ENCODE measurements at places on chromosomes 6 and 20.

- DNase-seq = no peak
These were observed 148.5 kb downstream of the RNGTT start for GRCh38 chr6:88814909-88815308.

DNA sequence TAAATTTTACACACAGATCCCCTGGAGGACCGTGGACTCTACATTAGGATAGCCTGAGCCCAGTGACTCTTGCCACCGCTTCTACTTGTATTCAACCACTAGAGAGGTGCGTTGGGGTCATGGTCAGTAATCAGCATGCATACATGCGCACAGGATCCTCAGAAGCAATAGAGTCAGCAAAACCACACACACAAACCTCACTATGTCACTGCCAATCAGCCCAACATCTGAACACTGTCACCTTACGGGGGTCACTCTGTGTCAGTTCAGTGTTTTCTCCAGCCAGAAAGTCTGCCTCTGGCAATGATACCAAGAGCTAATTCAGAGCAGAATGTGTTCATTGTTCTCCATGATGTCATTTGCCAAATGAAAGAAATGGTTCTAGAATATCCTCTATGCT, 225.3 kb downstream of the KHDC1L start:
- DNase-seq = peak; percentile 90

GRCh38 chr20:49542514-49542991, 25.4 kb downstream of the PTGIS start:
- DNase-seq = no peak

GRCh38 chr6:122048570-122048969, 350.9 kb upstream of the HSF2 start:
- DNase-seq = no peak

DNA sequence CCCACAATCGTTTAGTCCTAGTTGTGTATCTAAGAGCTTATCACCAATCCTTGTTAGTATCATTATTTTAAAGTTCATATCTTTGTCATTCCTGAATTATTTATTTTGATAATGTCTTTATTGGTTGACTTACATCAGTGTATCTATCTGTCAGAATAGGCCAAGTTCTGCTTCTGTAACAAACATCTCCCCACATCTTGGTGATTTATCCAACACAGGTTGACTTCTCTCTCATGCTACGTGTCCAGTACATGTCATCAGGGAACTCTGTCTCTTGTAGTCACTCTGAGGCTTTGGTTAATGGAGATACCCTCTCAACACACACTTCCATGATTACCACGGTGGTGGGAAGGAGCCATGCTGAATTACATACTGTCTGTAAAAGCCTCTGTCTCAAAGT, 38.4 kb downstream of the BANF2 start:
- no peak for DNase-seq

DNA sequence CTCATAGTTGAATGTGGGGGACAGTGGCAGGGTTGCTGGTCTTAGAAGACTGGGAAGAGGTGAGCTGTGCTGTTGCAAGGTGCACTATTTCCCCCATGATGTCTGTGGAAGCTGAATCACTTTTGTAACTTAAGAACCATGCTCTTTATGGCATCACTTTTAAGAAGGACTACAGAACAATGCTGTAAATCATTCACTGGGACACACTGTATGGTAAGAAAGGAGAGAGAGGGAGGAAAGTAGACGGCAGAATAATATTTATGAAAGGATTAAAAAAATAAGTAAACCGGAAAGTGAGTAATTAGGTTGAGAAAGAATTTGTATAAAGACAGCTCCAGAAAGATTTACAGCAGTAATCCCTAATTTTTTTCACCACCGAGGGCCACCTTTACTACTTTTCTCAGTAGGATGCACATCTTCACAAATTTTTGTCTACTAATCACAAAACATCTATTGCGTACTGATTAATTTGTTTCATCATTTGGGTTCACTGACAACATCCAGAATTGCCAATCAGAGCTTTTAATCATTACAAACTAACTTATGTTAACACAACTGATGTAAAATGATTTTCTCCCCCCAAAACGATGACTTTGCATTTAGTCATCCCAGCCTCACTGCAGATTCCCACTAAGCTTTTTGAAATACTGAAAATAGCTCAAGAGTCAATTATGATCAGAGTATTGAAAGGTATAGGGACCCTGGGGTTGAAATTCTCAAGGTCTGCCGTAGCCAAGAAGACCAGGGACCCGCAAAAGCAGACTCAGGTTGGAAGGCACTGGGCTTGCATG, 560.7 kb upstream of the NOX3 start:
- no peak for DNase-seq

DNA sequence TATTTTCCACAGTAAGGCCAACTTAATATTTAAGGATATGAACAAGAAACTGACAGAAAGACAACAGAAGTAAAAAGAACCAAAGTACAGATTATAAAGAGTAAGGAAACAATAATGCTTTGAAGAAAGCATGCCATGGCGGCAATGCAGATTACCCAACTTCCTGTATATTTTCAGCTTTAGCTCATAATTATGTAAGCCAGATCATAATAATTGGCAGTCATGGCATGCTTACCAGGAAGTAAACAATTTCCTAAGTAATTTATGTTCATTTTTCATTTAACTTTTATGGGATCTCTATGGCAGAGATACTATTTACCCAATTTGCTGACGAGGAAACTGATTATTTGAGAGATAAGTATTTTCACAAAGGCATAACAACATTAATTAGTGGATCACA, 988.7 kb downstream of the HACE1 start:
- DNase-seq = no peak

DNA sequence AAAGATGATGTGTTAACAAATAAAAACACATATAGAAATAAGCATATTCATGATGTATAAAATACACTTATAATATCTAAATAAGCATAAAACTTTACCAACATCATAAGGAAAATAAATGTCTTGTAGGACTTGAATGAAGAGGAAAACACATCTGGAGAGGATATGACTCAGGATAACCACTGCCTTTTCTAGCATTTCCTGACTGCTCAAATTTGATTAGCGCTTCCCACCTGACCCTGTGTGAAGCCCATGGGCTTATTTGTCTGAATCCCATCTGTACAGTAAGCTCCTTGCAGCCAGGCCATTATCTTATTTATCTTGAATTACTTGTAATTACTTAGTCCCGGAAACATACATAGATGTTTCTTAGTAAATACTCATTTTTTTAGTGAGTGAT, 608.6 kb downstream of the COL12A1 start:
- DNase-seq = no peak

All from pons (tissue), 1 donor.